ENCODE measurements at places on chromosomes 1 and 21. TPM values are rescaled to one million over a fixed set of nuclear protein-coding genes. Genes with fewer than 3 reads are reported as not detected.

The COL16A1 gene
- total RNA-seq, result 5.8 TPM

The MYBPH gene
- not detected for total RNA-seq

The OPTC gene
- total RNA-seq, result not detected

The AMPD2 gene
- 32.3 TPM for total RNA-seq

The ADAM30 gene
- total RNA-seq, result not detected

The SPRR2B gene
- not detected for total RNA-seq

The GBP5 gene
- total RNA-seq, result not detected

The MIXL1 gene
- 0.24 TPM for total RNA-seq

The NPPB gene
- not detected for total RNA-seq

The CELA2B gene
- not detected for total RNA-seq

The TRIM45 gene
- total RNA-seq, result 1.7 TPM

The C1orf115 gene
- total RNA-seq, result 5.8 TPM

The NPL gene
- total RNA-seq, result 0.59 TPM

The LIN28A gene
- total RNA-seq, result not detected

The SYPL2 gene
- 0.07 TPM for total RNA-seq

The CRYAA gene
- total RNA-seq, result not detected

The NTNG1 gene
- not detected for total RNA-seq

The KCNC4 gene
- total RNA-seq, result 4.4 TPM

The NUDT4B gene
- total RNA-seq, result not detected

The TSACC gene
- 1.9 TPM for total RNA-seq

The TMEM82 gene
- total RNA-seq, result not detected

The CXADR gene
- 6.3 TPM for total RNA-seq

The FMO2 gene
- total RNA-seq, result not detected

The RXFP4 gene
- not detected for total RNA-seq

The PRAMEF18 gene
- total RNA-seq, result not detected

Data from A549 treated with CpdA at 1 μM for 4 hours (cell line).